ENCODE measurements at places on chromosomes 13 and 19. TPM values are rescaled to one million over a fixed set of nuclear protein-coding genes. Genes with fewer than 3 reads are reported as not detected.

The BRME1 gene
- total RNA-seq = 2.0 TPM

The ZNF121 gene
- total RNA-seq = 80.9 TPM

The KL gene
- total RNA-seq = 6.0 TPM

The ZNF556 gene
- total RNA-seq = 1.3 TPM

The RAVER1 gene
- total RNA-seq = 8.5 TPM

The MUC16 gene
- total RNA-seq = under 0.01 TPM

The TEX29 gene
- not detected for total RNA-seq

The NCCRP1 gene
- total RNA-seq = 1.1 TPM

The CD22 gene
- total RNA-seq = 8.8 TPM

The PIK3R2 gene
- total RNA-seq = 12.2 TPM

The ANGPTL4 gene
- 1.3 TPM for total RNA-seq

The SLC6A16 gene
- 0.26 TPM for total RNA-seq

The ZNF675 gene
- total RNA-seq = 29.2 TPM

The MYADM gene
- 31.9 TPM for total RNA-seq

The PCSK4 gene
- 1.6 TPM for total RNA-seq

The FAM216B gene
- not detected for total RNA-seq

The EID2B gene
- total RNA-seq = 5.3 TPM

The SPRED3 gene
- total RNA-seq = 0.05 TPM

The DPF1 gene
- total RNA-seq = 1.1 TPM

The SIAH3 gene
- 0.16 TPM for total RNA-seq

The EXOC3L2 gene
- total RNA-seq = 3.4 TPM

The METTL21C gene
- total RNA-seq = 0.69 TPM

The CNFN gene
- not detected for total RNA-seq

The COL4A2 gene
- 465 TPM for total RNA-seq

The TEKTIP1 gene
- not detected for total RNA-seq

The NLRP9 gene
- total RNA-seq = not detected

The PLA2G4C gene
- 10.5 TPM for total RNA-seq

The CERS4 gene
- 18.5 TPM for total RNA-seq

The ZNF772 gene
- total RNA-seq = 25.6 TPM

The GZMM gene
- total RNA-seq = 0.63 TPM

The HNRNPA1L2 gene
- total RNA-seq = 4.3 TPM

The APC2 gene
- total RNA-seq = 1.2 TPM

The CASP14 gene
- not detected for total RNA-seq

The CC2D1A gene
- 7.3 TPM for total RNA-seq

The LGALS16 gene
- not detected for total RNA-seq

The ZNF627 gene
- 48.2 TPM for total RNA-seq

The SIGLEC12 gene
- 0.11 TPM for total RNA-seq

The VSTM1 gene
- not detected for total RNA-seq

The LGALS7B gene
- total RNA-seq = 1.2 TPM

The CELF5 gene
- total RNA-seq = 0.48 TPM

The CD37 gene
- 6.5 TPM for total RNA-seq

The GNG8 gene
- not detected for total RNA-seq

The TNNT1 gene
- total RNA-seq = 47.2 TPM

The CADM4 gene
- total RNA-seq = 8.7 TPM

The OLFM4 gene
- 50.4 TPM for total RNA-seq

The C13orf46 gene
- total RNA-seq = 0.85 TPM

The SIGLEC10 gene
- 0.85 TPM for total RNA-seq

The KIR3DL2 gene
- not detected for total RNA-seq

Data from urinary bladder (tissue), 4 donors.